ENCODE measurements at places on chromosomes 5 and 9.

GRCh38 chr5:68444048-68444447, 228.5 kb downstream of the PIK3R1 start:
- no peak for DNase-seq

GRCh38 chr5:104659497-104659896, 1096.9 kb upstream of the NUDT12 start:
- DNase-seq: no peak

DNA sequence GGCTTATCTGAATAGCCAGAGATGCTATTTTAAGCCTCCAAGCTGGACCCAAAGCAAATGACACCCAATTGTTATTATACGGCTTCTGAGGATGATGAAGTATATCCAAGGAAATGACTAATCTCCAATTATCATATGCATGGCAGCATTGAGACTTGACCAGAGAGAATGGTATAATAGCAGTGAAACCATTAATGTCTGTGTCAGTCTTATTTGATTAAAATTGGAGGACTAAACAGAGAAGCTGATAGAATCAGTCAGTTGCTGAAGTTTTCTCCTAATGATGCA, 200.5 kb downstream of the EFNA5 start:
- DNase-seq: no peak

DNA sequence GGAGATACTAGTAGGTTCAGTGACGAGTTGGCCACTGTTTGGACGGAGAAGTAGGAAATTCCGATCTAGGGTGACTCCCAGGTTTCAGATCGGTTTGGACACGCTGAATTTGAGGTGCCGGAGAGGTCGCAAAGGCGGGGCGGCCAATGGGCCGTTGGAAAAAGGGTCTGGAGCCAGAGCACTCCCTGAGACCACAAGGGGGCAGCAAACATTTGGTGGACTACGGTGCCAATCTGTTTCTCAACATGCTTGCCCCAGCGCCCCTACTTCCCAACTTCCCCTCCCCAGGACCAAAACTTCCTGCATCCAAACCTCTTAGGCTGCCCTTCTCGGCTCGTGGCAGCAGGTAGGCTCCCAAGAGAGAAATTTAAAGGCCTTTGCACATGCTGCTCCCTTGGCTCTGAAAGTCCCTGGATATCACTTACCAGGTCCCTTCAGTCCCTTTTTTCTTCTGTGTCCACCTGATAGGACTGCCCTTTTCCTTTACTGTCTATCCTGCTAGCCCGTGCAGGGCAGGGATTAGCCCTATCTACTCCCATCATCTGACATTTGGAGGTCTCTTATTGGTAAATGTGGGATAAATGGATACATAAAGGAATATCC, 992 bp upstream of the RPP25L start:
- DNase-seq: peak; percentile 23

DNA sequence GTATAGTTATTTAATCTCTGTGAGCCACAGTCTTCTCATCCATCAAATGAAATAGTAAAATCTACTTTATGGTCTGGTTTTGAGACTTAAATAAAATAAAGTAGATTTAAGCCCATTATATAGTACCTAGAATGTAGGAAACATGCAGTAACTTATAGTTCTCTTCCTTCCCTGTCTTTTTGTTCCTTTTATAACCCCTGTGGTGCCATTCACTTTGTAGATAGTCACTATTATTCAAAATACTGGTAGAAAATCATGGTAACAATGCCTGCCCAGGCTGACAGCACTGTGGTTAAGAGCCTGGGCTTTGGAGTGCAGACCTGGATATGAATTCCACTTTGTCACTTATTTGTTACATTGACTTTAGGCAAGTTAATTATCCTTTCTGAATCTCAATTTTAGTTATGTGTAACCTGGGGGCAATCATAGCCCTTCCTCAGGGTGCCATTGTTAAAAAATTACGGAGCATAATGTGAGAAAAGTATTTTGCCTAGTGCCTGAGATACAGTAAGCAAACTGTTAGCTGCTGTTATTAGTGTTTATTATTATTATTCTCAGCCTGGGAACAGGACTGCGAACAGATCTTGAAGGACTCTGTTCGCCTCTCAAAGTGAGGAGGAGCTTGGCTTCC, 100.4 kb downstream of the RALGPS1 start:
- no peak for DNase-seq

- no peak for DNase-seq
Measured at GRCh38 chr9:87642330-87643106, 83.4 kb upstream of the CTSL start.

DNA sequence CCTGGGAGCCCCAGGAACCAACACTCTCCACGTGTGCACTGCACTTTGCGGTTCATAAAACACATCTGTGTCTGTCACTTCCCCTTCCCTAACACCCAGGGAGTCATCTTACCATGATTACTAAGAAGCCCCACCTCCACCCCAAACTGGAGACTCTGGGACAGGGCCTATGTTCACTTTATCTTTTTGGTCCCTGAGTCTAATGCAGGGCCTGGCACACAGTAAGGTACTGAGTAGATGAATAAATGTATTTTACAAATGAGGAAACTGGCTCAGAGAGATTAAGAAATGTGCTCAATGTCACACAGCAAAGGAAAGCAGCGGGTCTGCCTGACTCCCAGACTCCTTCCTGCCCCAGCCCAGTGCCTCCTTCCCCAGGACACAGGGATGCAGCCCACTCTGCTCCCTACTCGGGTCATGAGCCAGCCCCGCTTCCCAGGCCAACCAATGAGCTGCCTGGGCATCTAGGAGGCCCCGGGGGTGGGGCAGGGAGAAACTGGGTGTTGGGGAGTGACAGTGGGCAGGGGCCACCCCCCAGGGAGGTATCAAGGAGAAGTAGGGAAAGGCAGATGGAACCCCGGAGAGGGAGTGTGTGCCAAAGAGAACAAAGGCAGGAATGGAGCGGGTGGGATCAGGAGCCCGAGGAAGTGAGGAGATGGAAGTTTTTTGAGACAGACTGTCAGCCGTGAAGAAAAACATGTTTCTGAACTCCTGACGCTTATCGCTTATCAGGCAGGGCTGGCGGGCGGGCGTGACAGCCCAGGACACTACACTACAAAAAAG, 30.5 kb downstream of the SHB start:
- no peak for DNase-seq

DNA sequence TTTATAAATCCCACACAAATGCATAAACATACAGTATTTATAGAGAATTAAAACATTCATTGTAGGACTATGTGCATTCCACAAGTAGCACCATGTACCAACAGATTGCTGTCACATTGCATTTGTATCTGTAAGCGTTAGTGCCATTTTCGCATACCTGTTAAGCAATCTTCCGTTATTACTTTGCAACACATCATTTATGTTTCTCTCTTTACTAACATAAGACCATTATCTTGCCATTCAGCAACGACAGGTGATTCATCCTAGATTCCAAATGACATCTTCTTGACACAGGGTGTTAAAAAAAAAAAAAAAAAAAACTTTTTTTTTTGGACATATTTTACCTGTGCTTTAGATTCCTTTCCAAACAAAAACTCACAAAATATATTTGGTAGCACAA, 511.8 kb downstream of the ELAVL2 start:
- no peak for DNase-seq

GRCh38 chr9:81473708-81474107, 215.6 kb downstream of the TLE1 start:
- DNase-seq: no peak

DNA sequence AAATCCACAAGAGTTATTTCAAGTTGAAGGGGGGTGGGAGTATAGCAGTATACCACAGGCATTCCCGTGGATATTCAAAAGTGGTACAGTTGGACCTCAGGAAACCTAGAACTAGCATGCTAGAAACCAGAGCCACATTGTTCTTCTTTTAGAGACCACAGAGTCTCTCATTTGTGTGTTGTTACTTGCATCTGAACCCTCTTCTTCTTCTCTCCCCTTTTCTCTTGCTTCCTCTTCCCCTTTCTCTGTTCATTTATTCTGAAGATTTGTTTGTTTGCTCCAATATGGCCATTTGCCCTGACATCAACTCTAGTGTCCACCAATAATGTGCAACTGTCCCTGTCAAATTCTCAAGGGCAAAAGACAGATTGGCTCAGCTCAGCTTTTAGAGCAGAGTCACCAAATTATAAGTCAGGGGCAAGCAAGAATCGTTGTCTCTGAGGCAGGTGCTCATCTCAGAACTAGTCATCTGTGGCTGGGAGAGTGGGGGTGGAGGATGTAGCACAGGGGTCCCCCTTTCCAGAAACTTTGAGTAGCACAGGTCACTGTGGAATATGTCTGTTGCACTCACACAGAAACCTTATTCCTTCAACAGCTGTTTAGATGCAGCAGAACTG, 321.1 kb downstream of the ARRDC3 start:
- DNase-seq: no peak

GRCh38 chr9:127680846-127681245, 25.9 kb upstream of the CFAP157 start:
- no peak for DNase-seq

DNA sequence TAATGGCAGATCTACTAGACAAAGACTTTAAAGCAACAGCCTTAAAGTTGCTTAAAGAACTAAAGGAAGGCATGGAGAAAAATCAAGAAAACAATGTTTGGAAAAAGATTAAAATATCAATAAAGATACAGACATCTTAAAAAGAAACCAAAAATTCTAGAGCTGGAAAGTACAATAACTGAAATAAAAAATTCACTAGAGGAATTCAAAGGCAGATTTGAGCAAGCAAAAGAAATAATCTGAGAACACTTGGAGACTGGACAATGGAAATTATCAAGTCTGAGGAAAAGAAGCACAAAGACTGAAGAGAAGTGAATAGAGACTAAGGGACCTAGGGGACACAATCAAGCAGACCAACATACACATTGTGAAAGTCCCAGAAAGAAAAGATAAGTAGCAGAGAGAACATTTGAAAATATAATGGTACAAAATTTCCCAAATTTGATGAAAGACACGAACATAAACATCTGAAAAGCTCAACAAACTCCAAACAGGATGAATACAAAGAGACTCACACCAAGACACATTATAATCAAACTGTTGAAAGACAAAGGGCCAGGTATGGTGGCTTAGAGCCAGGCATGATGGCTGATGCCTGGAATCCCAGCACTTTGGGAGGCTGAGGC, 26.3 kb downstream of the SIL1 start:
- DNase-seq: no peak

DNA sequence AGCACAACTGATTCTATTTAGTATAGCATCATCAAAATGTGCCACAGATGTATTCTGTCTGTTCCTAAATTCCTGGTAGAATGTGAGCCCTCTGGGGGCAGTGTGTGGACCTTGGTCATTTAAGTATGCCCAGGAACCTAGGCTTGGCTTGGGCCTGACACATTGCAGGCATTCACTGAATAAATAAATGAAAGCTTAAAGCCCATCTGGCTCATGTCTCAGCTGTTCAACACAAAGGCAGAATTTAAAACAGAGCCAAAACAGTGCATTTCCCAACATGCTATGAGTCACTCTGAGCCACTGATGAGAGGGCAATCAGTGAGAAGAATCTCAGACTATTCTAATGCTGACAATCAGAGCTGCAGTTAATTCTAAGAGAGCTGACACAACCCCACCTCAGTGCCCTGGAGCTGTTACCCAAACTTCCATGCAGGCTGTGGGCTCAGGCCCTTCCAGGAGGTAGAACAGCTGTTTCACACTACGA, 8.1 kb downstream of the FAM193B start:
- peak; percentile 97 for DNase-seq

DNA sequence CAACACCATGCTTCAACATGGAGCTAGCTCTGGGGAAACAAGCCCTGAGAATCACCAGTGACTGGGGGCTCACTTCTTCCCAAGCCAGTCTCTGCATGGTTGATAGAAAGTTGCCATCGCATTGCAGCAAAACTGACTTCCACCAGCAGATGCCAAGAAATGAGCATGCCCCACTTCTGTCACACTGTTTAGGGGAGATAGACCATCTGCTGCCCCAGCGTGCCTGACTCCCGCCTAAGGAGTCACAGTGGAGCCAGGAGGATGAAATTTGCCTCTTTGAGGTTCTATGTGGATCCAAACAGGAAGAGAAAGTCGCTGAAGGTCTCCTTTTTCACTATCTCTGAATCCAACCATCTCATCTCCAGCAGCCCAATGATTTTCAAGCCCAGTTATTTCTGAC, 116.7 kb upstream of the SLIT3 start:
- no peak for DNase-seq

DNA sequence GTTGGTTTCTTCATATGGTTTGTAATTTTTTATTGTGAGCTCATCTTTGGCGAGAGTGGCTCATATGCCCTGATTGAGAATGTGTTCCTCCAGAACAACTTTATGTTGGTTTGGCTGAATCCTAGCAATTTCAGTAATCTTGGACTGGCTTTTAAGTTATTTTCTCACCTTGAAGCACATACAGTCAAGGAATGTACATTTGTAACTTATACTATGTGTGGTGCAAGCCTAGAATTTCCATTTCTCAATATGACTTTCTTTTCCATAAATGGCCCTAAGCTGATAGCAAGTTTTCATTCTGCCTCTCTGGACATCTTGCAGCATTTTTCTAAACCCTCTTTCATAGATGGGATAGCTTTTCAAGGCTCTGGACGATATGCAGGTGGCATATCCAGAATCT, 247.5 kb downstream of the DOCK8 start:
- DNase-seq: no peak

DNA sequence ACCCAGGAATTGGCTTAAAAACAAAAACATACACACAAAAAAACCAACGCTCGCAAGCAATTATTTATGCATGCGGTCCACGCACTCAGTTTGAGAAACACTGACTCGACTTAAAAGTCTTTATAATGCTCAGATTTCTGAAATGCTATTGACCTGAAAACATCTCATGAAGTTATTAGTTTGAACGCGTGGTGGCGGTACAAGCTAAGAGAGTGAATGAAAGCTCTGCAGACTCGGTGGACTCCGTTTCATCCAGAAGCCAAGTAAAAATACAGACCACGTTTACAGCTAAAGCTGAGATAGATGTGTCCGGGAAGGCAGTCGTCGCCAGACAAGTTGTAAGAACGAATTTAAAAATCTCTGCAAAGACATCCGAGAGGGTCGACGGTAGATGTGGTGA, at the start of gene PCDHB6:
TSS of gene PCDHB6 (plus strand) at position 246 of the 400 bp plus-strand sequence. CDS start 201 bp downstream, outside the sequence.
- DNase-seq: no peak

DNA sequence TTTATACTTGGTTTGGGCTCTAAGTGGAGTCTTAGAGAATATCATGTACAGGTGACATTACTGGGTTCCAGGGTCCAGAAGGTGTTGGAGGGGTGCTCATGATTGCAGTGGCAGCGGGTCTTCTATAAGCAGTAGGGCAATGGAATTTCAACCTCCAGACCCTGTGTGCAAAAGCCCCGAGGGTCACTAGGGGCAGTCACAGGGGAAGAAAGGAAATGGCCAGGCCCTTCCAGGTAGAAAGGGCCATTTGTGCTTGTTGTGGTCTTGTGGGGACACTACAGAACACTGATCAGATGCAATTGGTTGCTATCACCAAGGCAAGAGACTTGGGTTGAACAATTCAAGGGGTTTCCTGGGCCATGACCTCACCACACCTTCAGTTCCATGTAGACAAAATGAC, 283.4 kb downstream of the GADD45G start:
- DNase-seq: no peak

- no peak for DNase-seq
Measured at GRCh38 chr9:123739387-123739786, 190.5 kb downstream of the DENND1A start.

- no peak for DNase-seq
Measured at GRCh38 chr5:136031711-136032110, 2.9 kb downstream of the TGFBI start.

All from AG09309 (cell line).